ENCODE measurements at places on chromosomes 2 and 18.

DNA sequence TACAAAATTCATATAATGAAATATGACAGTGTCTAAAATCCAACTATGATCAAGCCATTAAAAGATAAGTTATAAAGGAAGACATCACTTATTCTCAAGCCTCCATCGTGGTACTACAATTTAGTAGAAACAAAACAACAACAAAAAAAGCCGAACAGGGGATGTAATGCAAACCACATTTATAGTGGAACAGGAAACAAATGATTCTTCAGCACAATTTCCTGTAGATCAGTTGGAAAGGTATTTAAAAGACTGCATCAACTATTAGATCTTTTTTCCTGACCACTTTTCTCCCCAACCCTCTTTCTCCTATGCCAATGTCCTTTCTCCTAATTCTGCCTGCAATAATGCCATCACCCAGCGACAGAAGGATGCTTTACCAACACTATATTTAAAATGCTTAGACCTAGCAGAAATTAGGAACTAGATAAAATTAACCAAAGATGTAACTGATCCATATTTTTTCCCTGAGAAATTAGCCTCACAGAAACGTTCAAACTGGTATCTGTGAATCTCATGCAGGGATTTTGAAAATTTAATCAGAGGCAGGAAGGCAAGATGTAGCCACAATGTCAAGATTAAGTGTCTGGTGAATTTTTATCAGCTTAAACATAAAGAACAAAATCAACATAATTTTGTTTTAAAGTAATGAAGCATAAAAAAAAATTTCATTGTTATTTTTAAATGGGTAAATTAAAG lies 271.4 kb downstream of the TCF4 start:
- no peak for DNase-seq

DNA sequence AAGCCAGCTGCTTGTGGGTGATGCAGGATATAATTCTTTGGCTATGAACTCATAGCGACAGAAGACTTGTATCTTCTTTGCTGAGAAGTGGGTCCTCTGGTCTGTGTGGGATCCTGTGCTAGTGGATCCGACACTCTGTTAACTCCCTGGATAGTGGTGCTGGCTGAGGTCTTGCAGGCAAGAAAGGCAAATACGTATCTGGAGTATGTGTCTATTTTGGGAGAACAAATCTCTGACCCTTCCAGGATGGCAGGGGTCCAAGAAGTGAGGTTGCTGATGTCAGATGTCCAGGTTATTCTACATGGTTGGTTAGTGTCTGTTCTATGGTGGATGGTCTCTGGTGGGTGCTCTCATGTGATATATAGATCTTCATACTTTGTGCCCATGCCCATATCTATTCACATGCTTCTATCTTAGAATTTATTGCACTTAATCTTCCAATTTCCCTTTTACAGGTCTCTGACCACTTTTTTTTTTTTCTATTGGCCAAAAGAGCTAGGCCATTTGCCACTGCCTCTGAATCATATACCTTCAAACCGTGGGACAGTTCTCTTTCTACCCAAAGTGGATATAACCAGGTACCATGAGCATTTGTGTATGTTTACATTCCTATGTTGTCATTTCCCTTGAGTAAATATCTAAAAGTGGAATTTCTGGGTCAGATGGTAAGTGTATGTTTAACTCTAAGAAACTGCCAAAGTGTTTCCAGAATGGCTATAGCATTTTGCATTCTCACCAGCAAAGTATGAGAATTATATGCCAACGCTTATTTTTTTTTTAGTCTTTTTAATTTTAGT lies 45.1 kb upstream of the RBMS1 start:
- DNase-seq = no peak

DNA sequence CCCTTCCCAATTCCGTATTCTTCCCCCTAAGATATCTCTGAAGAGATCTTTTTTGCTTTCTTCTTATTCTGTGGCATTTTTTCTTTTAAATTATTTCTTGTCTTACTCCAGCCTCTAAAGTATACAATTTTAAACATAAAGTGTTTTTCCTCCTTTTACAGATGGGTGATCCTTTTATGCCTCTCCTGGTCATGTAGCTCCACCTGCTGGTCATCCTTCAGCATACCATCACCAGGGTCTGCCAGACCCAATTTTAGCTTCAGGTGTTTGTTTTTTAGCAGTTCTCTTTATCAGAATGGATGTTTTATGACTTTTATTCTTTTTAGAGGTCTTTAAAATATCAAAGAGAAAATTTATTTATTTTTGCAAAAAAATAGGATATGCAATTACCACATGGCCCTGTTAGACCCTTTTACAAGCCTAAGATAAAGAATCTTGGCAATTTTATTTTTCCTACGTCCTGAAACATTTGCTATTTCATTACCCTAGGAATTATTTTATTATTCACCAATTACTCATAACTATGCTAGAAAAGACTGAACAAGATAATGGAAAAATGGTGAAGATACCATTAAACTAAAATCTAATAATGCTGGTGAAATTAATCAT lies 55.5 kb downstream of the PIGN start:
- DNase-seq = no peak

DNA sequence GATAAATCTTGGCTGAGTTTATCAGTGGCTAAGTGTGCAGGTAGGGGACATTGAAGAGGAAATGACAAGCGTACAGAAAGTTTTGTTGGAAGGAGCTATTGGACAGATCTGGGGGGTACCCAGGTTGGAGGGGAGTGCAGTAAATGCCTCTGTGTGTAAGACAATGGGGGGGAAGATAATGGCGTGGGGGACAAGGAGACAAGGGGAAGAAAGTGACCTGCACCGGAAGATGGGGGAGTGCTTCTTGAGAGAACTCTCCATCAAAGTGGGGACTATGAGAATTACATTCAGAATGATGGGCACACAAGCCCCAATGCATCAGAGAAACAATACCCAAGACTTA lies 190.0 kb downstream of the ALPK2 start:
- DNase-seq = no peak

- no peak for DNase-seq
These were observed 4.2 kb upstream of the MYO7B start for GRCh38 chr2:127531221-127531648.

DNA sequence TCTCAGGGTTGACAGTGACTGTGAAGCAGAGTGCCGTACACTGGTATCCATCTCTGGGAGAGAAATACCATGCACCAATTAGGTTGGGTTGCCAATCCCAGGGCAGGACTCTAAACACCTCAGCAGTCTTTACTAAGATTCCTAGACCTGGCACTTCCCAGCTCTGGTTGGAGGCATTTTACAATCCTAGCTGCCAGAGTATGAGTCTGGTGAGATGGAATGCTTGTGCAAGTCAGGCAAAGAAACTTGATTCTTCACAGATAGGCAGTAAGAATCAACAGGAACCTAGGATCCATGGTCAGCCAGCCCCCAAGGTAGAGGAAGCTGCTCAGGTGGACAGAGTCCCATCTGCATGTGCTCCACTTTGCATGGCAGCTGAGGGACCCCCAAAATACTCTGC lies 6.0 kb upstream of the UGT1A5 start:
- DNase-seq = no peak

DNA sequence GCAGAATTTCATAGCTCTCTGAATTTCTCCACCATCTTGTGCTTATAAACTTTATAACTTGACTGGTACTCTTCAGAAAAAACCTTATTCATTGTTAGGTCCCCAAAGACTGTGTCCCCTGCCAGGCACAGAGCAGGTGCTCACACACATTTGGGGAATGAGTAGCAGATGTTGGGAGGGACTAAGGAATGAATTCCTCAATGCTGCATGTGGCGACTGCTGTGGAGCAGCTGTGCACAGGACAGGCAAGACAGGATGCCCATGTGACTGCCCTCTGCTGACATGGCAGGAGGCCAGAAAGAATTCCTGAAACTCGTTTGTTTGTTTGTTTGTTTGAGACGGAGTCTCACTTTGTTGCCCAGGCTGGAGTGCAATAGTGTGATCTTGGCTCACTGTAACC lies 122.3 kb upstream of the ITGA6 start:
- no peak for DNase-seq

DNA sequence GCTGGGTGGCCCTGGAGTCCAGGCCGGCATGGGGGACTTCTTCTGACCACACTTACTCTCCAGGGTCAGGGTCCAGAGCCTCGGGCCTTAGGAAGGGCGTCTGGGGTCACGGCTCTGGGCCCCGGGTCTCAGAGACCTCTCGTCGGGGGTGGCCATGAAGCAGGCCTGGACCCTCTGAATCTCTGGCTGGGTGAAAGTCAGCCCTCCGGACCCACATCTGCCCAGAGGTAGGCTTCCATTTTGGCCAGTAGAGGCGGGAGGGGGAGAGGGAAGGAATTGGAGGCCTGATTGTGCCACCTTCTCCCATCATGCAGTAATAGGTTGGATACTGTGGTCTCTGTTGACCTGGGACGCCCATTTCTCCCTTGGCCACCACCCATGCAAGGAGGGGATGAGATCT lies 125.3 kb upstream of the GPC1 start:
- no peak for DNase-seq

DNA sequence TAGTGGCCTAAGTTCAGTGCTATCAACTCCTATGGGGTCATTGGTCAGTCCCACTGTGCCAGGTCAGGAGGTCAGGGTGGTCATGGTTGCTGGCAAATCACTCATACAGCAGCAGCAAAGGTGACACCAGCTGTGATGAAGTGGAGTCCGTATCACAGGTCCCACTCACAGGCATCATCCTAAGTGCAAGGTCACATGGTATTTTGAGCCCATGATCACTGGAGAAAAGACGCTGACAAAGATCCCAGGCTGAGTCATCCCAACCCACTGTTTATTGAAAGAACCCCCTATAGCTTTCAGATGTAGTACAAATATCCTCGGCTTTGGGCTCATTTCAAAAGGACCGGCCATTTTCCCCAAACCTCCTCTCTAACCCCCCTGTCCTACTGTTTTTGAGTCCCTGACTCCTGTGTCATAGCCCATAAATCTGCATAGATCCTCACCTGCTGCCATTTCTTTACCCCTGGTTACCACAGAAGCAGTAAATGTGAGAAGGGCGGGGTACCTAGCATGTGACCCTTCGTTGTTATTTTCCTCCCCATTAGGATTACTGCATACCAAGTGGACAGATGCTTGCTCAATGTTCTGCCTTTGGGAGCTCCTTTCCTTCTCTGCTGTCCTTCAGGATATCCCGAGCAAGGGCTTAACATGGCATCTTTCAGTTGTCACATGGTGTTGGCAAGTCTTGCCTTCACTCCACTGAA lies 107.7 kb downstream of the COL6A3 start:
- no peak for DNase-seq

Measured in esophagus squamous epithelium (tissue), 5 donors.